ENCODE measurements at places on chromosomes 4 and X.

DNA sequence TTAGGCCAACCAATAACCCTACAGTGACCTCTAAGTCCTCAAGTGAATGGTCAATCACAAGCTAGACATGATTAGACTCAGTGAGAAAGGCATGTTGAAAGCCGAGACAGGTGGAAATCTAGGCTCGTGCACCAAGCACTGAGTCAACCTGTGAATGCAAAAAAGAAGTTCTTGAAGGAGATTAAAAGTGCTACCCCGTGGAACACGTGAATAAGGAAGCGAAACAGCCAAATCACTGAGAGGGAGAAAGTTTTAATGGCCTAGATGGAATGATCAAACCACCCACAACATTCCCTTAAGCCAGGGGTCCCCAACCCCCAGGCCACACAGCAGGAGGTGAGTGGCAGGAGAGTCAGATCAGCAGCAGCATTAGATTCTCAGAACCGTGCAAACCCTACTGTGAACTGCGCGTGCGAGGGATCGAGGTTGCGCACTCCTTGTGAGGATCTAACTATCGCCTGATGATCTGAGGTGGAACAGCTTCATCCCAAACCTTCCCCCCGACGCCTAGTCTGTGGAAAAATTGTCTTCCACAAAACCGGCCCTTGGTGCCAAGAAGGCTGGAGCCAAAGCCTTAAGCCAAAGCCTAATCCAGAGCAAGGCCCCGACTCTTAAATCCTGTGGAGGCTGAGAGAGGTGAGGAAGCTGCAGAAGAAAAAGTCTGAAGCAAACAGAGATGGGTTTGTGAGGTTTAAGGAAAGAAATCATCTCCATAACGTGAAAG lies 19.5 kb upstream of the PDE6B start:
- no peak for DNase-seq

GRCh38 chr4:147994076-147994475 lies 262.2 kb downstream of the ARHGAP10 start:
- DNase-seq = no peak

- DNase-seq = no peak
Measured at GRCh38 chrX:43703211-43703791, 47.2 kb downstream of the MAOA start.

DNA sequence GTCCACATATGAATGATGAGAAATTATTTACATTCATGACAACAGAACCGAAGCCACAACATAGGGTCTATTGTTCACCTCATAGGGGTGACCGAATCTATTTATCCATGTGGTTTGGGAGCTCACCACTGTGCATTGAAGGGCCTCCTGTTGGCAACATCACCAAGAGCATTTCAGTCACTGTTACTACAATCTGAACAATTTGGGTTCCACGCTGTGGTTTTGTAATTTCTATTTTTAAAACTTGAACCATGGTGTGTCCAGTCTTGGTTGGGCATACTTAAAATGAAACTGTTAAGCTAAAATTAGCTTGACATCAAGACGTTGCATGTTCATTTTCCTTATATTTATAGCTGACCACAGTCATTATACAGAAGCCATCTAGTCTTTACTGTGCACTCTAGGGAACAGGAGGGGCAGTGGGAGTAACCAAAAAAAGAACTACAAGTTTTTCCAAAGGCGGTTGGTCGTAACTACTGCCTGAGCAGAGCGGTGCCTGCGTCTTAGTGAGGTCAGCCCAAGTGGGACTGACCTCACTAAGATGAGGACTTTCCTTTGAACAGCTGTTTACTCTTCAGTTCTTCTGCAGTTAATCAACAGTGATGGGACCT lies 192.1 kb downstream of the SPRY1 start:
- no peak for DNase-seq

GRCh38 chrX:139423186-139423585 lies 107.4 kb upstream of the F9 start:
- DNase-seq = no peak

- no peak for DNase-seq
Measured at GRCh38 chr4:48153791-48154550, 19.9 kb upstream of the TXK start.

DNA sequence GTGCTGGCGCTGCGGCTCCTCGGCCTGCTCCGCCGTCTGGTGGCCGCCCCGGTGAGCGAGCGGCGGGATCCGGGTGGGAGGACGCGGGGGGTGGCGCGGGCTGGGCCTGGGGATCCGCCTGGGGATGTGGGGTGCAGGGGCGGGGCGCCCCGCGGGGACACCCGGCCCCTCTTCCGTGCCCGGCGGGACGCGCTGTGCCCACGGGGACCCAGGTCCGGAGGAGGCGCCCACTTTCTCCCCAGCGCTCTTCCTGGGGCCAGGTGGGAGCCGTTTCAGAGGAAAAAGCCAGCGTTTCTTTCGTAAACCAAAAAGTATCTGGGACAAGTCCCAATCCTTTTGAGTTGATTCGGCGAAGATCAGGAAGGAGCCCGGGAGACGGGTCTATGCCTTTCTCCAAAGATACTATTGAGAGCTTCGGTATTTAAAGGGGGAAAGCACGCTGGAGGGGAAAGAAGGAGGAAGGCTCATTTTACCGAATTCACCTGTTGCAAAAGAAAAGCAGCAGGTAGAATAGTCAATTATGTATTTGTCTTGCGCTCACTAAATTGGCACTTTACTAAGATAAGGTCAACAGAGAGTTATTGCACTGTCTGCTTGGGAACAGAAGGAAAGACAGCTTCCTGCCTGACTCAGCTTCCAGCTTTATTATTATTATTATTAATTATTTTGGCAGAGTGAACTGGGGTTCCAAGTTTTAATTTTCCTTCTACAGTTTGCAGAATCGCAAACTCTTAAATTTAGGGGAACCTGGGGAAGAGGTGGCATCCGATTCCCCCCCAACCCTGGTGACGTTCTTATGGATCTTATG lies 81.5 kb upstream of the CD99 start:
- DNase-seq = no peak

DNA sequence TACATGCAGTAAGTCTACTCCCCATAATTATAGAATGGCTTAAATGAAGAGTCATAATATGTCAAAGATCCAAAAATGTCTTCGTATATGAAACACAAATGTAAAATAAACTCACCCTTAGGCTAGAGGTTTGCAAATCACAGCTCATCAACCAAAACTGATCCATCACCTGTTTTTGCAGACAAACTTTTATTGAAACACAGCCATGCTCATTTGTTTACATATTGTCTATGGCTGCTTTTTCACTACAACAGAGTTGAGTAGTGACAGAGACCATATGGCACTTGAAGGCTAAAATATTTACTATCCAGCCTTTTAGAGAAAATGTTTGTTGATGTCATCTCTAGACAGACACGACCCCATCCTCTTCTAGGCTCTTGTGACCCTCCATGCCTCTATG lies 64.5 kb upstream of the GEMIN8 start:
- DNase-seq = no peak

DNA sequence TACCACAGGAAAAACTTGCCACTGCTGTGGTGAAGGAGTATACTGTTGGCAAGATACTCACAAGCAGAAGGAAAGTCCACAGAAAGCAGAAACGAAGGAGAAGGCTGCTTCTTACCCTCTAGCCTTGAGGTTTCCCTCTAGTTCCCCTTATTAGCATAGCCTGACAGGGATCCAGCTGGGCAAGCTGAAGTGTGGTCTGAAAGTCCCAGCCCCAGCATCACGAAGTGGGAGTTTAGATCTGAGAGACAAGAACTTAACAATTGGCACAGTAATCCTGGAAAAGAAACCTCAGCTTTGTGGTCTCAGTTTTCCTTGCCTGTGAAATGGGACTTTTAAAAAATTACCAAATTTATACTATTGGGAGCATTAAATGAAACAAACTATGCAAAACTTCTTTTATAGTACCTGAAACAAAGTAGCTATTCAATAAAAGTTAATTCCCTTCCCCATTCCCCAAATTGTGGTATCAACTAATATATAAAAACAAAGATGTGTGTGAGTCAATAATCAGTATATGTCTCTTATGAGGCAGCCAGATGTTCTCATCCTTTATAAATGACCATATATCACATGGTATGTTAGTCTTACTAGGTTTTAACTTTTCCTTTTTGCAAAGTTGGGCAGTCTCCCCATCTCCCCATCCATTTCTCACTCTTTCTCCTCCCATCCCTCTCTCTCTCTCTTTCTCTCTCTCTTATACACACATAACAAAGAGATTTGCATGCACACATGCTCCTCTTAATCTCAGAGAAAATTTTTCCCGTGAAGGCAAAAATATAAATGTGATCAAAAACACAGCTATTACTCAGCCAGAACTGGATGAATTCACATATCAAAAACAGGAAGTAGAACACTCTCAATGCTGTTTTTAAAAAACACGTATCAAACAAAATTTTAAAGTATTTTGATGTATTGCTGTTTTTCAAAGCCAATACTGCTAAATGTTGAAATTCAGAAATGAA lies 57.8 kb downstream of the SCFD2 start:
- DNase-seq = no peak

- no peak for DNase-seq
Measured at GRCh38 chr4:116438417-116438816, 647.0 kb downstream of the TRAM1L1 start.

- no peak for DNase-seq
Measured at GRCh38 chrX:154384284-154384892, 5.3 kb downstream of the EMD start.

DNA sequence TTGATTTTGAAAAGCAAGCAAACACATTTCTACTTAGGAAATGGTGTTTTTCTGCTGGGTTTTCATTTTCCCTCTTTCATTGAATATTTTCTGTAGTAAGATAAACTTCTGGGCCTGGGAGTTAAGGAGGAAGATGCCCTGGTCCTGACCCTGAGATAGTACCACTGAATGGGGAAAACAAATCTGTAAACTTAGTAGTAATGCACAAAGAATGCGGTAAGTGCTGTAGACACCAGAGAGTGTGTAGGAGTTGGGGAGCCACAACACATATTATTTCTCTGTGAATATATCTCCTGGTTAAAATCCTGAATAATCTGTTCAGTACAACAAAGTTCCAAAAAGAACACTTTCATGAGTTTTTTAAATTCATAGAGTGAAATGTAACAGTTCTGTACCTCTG lies 178.3 kb downstream of the MAPK10 start:
- no peak for DNase-seq

- no peak for DNase-seq
Measured at GRCh38 chrX:154444755-154445246, 860 bp downstream of the FAM50A start.

GRCh38 chr4:40214038-40214437 lies 17.2 kb downstream of the RHOH start:
- DNase-seq = no peak

DNA sequence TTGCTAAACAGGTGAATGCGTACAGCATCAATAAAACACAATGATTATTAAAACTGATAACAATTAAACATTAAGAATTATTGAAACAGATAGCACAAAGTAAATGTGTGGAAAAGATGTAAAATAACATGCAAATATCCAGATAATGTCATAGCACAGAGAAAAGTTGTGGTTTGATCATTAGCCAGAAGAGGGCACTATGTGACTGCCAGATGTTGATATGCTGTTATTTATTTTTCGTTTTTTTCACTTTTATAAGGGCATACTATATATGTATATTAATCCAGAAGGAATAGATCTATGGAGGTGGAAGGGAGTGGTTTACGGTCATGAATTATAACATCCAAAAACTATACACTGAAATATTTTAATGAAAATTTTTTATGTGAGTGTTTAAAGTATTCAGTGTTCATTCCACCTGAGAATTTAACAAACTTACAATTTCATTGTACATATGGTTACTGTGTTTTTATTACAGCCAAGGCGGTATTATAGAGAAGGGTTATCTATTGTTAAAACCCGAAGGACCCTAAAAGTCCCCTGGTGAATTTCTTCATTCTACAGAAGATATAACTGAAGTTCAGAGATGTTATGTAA lies 211.9 kb upstream of the UGT8 start:
- DNase-seq = peak; percentile 47

DNA sequence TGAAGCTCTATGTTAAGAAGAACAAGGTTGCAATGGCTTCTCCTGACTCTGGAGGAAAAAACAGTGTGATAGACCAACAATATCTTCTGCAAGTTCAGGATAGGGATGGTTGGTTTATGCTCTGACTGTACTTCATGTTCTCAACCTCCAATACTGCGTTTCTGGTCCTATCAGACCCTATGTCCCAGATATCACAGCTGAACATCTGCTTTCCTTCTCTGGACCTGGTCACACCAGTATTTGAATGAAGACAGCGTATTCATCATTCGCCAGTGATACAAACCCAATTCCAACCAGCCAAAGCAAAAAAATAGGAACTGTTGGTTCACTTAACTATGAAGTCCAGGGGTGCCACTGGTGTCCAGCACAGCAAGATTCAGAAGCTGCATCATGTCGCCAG lies 124.5 kb upstream of the KLF3 start:
- DNase-seq = no peak

- no peak for DNase-seq
Measured at GRCh38 chr4:189974056-189974455, 33.4 kb downstream of the FRG1 start.

DNA sequence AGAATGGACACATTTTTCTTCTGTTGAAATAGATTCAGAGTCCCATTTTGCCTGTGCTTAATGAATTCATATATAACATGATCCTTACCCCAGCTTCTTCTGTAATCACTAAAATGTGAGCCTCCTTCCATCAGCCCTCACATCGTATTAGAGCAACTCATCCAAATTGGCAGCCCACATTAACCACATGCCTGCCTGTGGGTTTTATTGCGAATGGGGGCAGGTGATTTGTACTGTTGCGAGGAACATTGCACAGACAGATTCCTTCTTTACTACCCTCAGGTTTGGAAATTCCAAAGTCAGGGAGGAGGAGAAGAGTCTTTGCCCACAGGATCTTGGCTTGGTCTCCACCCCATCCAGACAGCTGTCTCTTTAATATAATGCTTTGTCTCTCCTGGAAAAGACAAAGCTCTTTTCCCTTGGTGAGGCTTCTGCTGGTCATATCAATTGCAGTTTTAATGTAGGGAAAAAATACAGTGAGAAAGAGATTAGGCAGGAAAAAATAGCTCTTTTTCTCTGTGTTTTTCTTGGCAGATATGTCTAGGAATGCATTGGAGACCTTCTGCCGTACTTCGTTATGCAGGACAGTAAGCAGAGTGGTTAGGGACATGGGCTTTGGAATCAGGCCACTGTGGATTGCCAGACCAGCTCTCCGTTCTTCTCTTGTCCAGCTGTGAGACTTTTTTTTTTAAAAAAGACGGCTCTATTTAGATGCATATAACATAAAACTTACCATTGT lies 371.2 kb downstream of the AFF2 start:
- no peak for DNase-seq

DNA sequence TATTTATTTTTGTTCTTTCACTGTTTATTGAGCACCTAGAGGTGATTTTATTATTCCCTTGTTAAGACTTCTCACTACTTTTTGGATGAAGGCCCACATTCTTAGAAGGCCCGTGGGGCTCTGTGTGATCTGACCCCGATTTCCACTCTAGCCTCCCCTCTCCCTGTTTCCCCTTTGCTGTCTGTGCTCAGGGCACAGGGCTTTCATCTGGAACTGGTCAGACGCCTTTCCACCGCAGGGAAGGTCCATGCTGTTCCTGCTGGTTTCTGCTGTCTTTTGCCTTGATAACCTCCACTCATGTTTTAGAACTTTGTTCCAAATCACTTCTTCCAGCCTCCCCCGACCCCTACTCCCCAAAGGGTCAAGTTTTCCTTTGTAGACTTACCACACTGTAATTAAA lies 31.3 kb upstream of the ANAPC4 start:
- no peak for DNase-seq

- no peak for DNase-seq
Measured at GRCh38 chr4:48962636-48963035, 23.4 kb upstream of the CWH43 start.

GRCh38 chr4:52006887-52007286 lies 13.3 kb downstream of the LRRC66 start:
- DNase-seq = no peak

- DNase-seq = no peak
Measured at GRCh38 chr4:55356991-55357461, 11.0 kb downstream of the SRD5A3 start.

GRCh38 chr4:40587826-40588225 lies 41.8 kb downstream of the RBM47 start:
- no peak for DNase-seq

Measured in SK-N-MC (cell line).